Femur (tissue), 1 donor: ENCODE measurements at places on chromosomes 6 and 20.
A peak's percentile ranks its signal among the peaks of the same experiment; 100 is the strongest.

GRCh38 chr6:144331491-144331969 is 46.4 kb downstream of the UTRN start:
- DNase-seq: no peak

- no peak for DNase-seq
These were observed 75.5 kb downstream of the DOK5 start for GRCh38 chr20:54550776-54551396.

DNA sequence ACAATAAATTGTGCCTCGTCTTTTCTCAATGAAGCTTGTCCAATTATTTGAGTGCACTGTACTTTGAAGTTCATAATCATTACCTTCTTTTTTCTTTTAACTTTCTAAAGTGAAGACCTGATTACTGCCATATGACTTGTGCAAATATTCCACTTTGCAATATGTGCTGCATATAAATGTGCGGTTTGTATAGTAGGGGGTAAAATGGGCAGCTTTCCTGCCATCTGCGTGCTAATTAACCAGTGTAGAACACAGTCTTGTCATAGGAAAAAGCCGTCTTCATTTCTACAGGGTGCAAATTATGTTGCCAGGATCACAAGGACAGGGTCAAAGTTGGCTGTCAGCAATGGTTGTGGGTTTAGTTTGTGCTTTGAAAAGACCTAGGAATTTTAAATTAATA is 397.0 kb downstream of the NKAIN2 start:
- DNase-seq: no peak

- no peak for DNase-seq
These were observed 248.1 kb downstream of the TPBG start for GRCh38 chr6:82611751-82612150.

DNA sequence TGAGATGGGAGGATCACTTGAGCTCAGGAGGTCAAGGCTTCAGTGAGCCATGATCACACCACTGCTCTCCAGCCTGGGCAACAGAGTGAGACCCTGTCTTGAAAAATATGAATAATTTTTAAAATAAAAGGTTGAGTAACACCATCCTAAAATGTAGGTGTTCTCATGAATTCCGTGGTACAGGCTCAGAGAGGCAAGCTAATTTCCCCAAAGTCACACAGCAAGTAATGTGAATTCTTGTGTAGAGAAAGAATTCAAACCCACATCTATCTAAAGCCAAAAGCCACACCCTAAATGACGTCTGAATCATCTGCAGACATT is 80.5 kb downstream of the ZNF217 start:
- no peak for DNase-seq

- DNase-seq: no peak
These were observed 85.4 kb downstream of the CD40 start for GRCh38 chr20:46203510-46203837.

GRCh38 chr6:98845211-98846020 is 11.0 kb downstream of the POU3F2 start:
- DNase-seq: peak; percentile 88

GRCh38 chr6:136539967-136540652 is 10.1 kb downstream of the MAP7 start:
- DNase-seq: no peak

DNA sequence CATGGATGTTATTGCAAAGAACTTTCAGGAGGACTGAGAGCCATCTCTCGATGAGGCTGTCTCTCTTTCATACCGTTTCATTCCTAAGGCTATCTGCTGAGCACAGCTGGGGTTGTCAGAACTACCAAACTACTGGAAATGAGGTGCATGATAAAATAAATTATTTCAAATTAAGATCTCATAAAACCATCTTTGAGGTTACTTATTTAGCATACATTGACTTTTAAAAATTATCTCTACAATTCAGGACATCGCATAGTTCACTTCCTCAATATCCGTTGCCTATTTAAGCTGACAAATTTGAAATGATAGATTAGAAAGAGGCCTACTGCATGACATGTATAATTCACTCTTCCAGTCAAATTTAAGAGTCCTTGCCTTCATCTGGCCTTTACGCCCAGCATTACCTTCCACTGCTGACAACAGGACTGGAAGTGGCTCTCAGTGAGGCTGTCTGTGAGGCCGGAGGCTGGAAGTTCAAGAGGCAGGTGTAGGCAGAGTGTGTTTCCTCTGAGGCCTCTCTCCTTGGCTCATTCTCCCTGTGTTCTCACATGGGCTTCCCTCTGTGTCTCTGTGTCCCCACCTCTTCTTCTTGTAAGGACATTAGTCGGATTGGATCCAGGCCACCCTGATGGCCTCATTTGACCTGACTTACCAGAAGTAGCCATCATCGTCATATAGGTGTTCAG is 12.8 kb upstream of the DUSP22 start:
- no peak for DNase-seq

DNA sequence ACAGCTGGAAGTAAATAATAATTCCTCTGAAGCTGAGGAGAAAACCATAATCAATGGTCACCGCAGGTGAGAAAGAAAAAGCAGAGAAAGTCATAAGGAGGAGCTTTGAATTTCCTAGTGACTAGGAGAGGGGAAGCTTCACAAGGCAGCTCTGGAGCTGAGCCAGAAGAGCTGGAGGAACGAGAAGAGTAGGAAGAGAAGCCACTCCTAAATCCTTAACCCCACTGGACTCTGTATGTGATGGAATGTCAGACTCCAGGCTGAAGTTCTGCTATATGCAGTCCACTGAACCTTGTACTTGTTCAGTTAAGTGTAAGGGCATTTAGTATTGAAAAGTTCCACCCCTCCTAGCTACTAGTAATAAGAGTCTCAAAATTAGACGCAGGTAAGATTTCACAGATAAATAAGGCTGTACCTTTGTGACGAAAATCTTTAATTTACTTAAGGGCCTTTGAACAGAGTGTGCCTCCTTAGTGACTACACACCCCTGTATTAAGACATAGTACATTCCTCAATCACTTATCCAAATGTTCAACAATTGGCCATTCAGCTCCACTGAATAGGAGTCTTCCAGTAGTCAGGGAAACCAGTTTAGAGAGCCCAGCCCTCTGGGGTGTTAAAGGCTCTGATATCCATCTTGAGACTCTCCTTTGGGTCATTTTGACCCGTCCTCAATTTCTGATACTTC is 71.4 kb upstream of the UFL1 start:
- peak; percentile 50 for DNase-seq
